ENCODE measurements at places on chromosomes 3 and 15.

DNA sequence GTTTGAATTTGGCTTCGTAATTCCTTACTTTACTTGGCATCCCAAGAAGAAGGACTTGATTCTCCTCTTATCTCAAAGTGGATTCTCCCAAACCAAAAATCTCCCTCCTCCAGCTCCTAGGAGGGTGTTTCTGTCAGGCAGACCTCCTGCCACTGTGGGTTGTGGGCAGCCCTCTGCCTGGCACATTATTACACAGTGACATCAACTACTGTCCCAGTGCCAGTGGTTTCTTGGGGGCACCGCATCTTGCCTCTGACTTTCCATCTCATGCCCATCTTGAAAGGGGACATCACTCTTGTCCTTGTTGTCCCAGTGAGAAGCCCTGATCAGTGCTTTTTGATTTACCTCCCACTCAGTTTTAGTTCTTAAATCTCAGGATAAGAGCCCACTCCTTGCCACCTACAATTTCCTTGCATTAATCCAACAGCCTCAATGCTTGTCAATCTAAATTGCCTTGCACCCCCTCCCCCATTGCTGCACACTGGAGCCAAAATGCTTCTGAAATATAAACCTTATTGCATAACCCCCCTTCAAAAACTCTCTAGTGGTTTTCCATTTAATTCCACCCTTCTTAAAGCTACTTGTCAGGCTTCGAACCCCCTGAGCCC, 81.0 kb downstream of the TRAK1 start:
- DNase-seq, result no peak

GRCh38 chr3:163924600-163924999, 1153.7 kb downstream of the SI start:
- DNase-seq, result no peak

DNA sequence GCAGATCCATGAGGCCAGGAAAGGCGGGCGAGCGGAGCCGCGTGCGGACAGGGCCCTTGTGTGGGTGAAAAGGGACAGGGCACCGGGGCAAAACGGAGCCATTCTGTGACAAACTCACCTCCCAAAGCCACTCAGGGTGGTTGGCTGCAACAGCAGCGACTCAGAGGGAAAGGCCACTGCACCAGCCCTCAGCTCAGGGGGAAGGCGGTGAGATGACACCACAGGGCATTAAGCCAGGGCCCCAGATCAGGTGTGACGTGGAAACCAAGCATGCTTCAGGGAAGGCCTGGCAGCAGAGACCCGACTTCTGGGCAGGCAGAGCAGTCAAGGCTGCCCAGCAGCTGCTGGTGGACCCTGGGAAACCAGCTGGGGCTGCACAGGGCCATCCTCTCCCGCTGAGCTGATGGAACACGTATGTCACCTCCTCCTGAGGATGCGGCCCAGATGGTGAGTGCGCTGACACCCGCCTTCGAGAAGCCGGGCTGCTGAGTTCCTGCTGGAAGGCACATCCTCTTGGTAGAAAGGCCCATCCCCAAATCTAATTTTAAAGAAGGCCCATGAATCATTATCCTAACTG, 82.3 kb downstream of the CHSY1 start:
- no peak for DNase-seq

DNA sequence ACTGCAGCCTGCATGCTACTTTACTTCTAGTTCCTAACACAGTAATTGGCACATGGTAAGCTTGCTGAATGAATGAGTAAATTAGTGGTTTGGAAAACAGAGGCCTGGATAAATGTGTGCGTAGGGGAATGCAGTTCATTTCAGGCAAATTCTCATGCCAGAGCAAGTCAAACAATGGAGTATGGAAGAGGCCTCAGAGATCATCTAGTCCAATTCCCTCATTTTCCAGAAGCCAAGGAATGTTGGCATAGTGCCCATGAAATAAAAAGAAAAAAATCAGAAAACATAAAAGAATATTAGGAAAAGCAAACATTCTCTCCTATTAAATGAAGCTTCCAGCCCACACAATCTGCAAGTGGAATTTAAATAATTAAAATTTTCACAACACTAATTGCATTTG, 92.4 kb downstream of the MB21D2 start:
- no peak for DNase-seq

GRCh38 chr3:49680493-49681231, 6.5 kb downstream of the APEH start:
- no peak for DNase-seq
